ENCODE measurements at places on chromosomes 6 and 20.

DNA sequence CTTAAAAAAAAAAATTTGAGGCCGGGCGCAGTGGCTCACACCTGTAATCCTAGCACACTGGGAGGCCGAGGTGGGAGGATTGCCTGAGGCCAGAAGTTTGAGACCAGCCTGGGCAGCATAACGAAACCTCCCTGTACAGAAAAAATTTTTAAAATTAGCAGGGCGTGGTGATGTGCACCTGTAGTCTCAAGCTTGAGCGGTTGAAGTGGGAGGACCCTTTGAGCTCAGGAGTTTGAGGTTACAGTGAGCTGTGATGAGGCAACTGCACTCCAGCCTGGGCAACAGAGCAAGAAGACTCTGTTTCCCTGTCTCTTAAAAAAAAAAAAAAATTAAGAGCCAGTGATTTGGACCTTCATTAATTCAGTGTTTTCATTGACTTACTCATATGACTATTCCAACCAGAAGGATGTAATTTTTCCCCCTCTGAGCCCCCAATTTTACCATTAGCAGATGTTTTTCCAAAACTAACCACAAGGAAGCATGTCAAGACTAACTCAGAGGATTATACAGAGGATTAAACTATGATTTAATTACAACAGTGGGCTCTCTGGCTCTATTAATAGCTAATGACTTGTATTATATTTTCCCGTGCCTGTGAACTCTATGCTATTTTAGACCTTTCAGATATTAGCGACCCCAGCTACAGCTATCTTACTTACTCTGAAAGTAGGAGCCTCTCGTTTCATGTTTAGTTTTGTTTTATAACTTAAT, 75.1 kb downstream of the ARID1B start:
- DNase-seq: no peak

DNA sequence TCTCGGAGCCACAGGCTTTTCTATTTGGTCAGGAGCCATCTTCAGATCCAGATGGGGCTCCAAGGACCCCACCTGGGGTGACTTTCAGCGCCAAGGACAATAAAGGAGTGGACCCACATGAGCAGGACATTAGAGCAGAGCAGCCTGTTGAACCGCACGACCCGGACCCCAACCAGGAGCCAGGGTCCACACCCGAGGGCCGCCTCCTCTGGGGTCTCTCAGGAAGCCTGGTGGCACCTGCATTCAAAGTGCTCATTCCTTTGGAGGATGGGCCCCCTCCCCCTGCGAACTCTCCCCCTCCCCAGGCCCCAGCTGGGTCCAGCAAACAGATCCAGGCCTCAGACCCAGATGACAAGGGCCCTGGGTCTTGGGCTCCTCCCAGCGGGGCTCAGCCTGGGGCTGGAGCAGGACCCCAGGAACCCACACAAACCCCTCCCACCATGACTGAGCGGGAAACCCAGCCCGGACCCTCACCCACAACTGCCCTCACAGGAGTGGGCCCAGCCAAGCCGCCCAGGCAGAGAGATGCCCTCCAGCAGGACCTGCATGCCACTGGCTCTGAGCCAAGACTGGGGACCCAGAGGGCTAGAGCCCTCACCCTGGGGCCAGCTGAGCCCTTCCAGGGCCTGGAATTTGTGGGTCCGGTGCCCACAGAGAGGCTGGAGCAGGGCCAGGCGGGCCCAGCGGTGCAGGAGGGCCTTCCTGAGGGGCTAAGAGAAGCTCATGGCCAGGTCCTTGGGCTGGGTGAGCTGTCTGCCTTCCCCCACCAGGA, 23.9 kb downstream of the RAB44 start:
- no peak for DNase-seq

- DNase-seq: no peak
Observed at GRCh38 chr6:50185006-50185405, 135.3 kb upstream of the DEFB112 start.

DNA sequence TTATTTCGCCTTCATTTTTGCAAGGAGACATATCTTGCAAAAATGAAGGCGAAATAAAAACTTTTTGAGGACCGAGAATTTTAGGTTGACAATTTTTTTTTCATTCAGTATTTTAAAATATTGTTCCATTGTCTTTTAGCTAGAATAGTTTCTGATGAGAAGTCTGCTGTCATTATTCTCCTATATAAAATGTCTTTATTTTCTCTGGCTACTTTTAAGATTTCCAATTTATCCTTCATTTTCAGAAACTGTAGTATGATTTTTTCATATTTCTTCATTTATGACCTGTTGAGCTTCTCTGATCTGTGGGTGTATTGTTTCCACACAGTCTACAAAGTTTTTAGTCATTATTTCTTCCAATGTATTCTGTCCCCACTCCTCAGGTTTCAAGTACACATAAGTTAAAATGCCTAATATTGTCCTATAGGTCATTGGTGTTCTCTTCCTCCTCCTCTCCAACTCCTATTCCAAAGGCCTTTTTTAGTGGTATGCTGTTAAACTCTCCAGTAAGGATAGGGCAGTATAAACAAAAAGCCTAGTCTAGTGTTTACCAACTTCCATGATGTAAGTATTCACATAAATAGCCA, 15.7 kb downstream of the AHI1 start:
- no peak for DNase-seq

- no peak for DNase-seq
Observed at GRCh38 chr20:11468880-11469279, 448.8 kb upstream of the BTBD3 start.

- no peak for DNase-seq
Observed at GRCh38 chr20:1383623-1384404, 9.0 kb downstream of the FKBP1A start.

DNA sequence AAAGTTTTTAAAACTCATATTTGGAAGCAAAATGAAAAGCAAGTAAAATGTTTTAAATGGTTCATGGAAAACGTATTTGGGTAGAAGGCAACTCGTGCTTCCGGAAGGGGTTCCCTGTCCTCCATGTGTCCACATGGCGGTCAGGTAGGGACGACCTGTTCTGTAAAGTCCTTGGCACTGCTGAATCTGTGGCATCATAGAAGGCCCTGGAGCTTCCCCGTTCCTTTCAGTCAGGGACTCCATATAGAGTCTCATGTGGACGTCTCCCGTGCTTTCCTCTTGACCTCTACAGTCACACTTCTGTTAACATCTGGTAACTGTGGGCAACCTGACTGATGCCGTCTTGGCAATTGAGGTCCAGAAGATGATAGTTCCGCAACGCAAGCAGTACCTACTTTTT, 11.4 kb downstream of the DYNLT1 start:
- no peak for DNase-seq

DNA sequence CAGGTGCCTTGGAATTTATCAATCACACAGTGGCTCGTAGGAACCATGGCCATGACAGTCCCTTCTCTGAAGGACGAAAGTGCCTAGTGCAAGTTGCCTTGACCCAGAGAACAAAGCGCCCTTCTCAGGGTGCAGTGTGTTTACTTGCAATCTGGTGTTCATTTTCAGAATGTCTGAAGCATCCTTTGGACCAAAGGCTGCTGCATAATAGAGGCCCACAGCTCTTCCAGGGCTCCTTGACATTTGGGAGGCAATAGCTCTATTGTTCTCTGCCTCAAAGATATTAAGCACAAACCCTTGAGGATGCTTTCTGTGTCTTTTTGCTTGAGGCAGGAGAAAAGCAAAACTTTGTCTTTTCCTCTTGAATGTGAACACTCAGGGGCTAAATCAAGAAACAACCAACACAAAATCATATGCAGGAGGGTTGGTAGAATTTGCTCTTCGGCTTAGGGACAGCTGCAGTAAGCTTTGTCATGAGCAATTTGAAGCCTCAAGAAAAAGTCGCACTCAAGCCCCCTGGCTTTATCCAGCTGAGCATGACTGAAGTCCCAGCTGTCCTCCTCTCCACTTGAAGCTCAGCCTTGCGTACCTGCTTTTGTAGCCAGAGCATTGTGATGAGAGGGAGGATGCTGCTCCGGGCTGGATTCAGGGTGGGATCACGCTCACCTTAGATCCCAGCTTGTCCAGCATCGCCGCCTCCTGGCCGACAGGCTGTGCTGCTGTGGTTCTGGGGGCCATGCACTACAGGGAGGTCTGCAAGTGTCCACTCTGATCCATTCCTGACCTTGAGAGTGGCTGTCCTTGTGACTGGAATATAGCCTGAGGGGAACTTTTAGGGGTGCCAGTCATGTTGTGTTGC, 495.4 kb downstream of the CDH26 start:
- no peak for DNase-seq

GRCh38 chr6:156982168-156982567, 205.0 kb downstream of the ARID1B start:
- no peak for DNase-seq

DNA sequence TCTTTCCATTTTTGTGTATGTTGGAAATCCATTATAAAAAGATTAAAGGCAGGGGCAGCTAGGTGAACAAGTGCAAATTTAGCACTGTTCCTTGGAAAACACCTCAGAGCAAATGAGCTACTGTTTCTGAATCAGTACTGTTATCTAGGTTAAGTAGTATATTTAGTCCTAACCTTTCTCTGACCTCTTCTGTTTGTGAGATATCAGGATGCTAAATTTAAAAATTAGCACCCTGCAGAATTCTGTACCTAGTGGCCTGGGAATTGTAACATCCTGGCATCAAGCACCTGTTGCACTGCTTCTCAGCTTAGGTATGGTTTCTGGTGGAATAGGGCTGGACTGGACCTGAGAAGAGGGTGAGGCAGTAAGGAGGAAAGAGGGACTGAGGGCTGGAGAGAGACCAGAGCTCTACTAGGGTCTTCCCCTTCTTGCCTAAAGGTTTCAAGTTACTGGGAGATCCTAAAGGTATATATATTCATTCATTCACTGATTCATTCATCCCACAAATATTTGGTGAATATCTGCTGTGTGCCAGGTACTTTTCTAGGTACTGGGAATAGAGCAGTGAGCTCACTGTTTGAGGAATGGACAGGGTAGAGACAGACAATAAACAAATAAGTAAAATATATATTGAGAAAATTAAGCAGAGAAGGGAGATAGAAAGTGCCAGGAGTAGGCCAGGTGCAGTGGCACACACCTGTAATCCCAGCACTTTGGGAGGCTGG, 5.2 kb downstream of the ZNF76 start:
- no peak for DNase-seq

DNA sequence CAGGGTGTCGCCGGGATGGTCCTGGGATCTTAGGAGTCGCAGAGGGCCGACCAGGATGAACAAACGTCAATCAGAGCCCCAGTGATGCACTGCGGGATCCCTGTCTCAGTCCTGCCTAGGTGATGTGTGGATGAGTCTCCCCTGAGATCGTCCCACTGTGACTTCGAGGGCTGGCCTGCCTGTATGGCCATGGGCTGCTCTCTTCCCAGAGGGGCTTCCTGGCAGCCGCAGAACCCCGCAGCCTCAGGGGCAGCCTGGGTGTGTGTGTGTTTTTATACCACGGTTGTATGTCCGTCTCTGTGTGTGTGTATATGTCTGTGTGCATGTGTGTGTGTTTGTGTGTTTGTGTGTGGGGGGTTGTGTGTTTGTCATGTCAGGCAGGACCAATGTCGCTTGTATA, 111.6 kb downstream of the MYLK4 start:
- no peak for DNase-seq

GRCh38 chr20:39048000-39048696, 86.0 kb downstream of the DHX35 start:
- peak; percentile 64 for DNase-seq

GRCh38 chr20:48102931-48103660, 317.8 kb upstream of the SULF2 start:
- DNase-seq: no peak

GRCh38 chr6:170289180-170289931, 1.5 kb downstream of the DLL1 start:
- DNase-seq: no peak

DNA sequence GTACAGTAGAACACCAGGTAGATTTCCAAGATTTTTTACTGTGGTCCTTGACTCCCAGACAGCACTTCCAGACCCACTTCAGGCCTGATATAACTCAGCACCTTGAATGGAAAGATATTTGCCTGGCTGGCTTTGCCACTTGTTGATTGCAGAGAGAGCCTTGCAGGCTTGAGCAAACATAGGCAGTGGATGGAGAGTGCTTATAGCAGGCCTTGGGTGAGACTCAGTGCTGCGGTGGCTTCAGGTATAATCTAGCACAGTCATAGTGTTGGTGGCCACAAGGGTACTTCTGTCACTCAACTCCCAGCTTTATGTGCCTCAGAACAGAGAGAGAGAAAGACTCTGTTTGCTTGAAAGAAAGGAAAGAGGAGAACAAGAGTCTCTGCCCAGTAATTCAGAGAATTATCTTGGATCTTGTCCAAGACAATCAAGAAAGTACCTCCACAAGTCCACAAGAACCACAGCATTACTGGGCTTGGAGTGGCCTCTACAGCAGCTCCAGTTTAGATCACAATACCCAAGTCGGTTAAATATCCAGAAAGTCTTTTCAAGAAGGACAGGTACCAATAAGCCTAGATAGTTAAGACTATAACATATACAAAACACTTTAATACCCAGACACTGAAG, 70.5 kb upstream of the FKBP1C start:
- DNase-seq: no peak

DNA sequence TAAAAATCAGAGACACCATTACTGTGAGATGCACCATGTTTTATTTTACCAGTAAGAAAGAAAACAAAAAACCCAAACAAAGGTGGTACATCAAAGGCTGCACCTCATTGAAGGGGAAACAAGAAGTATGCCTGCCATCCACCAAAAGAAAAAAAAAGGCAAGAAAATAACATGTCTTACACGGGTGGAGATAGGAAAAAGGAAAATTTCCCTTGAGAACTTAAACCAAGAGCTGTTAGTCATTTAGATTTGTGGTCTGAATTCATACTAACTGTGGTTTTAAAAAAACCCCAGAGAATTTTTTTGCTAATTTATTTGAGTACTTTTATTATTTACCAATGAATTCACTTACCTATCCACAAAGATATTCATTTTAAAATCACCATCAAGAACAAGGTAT, 144.0 kb downstream of the LRRC1 start:
- DNase-seq: no peak

- no peak for DNase-seq
Observed at GRCh38 chr6:87724983-87725811, 23.2 kb upstream of the AKIRIN2 start.

- DNase-seq: no peak
Observed at GRCh38 chr6:13715444-13715883, 3.8 kb upstream of the RANBP9 start.

DNA sequence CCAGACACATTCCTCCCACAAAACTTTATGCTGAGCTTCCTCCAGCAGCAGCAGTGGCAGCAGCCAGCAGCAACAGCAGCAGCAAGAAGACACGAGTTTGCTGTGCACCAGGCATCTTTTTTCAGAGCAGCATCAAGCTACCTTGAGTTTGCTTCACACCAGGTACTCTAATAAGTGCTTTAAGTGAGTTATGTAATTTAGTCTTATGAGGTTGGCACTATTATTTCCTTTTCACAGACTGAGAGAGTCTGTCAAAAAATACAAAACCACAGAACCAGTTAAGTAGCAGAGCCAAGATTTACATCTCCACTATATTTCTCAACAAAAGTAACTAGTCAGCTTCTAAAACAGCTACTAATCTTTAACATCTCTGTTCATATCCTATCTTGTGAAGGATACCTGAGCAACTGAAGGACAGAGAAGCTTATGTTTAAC, 23.7 kb downstream of the RANBP9 start:
- no peak for DNase-seq

- DNase-seq: no peak
Observed at GRCh38 chr6:119871520-119871919, 522.0 kb upstream of the MAN1A1 start.

GRCh38 chr20:46852313-46852712, 42.3 kb upstream of the EYA2 start:
- DNase-seq: no peak

GRCh38 chr20:58039274-58040092, 189.0 kb downstream of the ANKRD60 start:
- no peak for DNase-seq
